Activated naive CD8-positive, alpha-beta T cell treated with anti-CD3 and anti-CD28 coated beads, Interleukin-2, amount 10 ng/mL, durations not matched to agents 7 days and 5 days (primary cell): ENCODE measurements at places on chromosomes 13 and 19. TPM values are rescaled to one million over a fixed set of nuclear protein-coding genes. Genes with fewer than 3 reads are reported as not detected.

ONECUT3 gene
- not detected for total RNA-seq

SERPINE3 gene
- total RNA-seq = not detected

DNA sequence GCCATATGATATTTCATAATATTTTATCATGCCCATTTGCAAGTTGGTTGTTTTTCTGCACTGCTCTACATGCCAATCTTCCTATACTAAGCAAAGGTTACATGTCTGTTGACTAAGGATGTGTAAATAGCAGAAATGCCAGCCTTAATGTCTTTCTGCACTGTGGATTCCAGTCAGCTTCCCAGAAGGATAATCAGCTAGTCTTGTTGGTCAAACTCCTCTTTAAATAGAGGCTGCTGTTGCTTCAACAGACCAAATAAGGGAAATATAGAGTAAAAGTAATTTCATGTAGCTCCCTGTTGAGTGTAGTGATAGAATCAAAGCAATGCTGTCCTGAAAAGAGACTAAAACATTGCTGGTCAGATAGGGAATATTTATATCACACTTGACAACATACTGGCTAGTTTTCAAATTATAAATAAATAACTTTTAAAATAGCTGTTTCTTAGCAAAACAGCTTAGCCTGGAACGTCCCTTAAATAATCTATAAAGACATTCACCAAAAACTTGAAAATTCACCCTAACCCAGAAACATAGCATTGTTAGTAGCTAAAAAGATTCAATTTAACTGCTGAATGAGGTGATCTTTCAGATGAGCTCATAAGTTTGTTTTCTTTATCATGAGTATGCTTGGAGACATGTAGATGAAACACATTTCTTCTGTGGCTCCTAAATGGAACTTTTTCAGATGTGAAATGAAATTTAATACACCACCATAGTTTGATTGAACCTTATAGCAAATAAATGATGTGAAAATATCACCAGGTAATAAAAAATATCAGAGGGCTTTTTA, 56.6 kb downstream of the FRY start:
- no peak for DNase-seq

- DNase-seq = no peak
These were observed 10.6 kb upstream of the CPAMD8 start for GRCh38 chr19:17037184-17037583.

DNA sequence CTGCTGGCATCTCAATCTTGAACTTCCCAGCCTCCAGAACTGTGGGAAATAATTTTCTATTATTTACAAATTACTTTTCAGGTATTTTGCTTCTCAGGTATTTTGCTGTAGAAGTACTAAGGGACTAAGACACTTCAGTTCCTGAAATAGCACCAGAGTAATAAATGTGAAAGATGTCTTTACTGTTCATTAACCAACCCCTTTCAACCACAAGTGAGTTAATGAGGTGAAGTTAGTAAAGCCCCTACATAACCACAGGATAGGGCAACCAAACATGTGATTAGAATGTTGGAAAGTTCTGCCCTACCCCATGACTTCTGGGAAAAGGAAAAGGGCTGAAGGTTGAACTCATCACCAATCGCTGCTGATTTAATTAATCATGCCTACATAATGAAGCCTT, 2.7 kb upstream of the ZNF345 start:
- no peak for DNase-seq
